ENCODE measurements at places on chromosomes 4 and X. TPM values are rescaled to one million over a fixed set of nuclear protein-coding genes. Genes with fewer than 3 reads are reported as not detected.

DNA sequence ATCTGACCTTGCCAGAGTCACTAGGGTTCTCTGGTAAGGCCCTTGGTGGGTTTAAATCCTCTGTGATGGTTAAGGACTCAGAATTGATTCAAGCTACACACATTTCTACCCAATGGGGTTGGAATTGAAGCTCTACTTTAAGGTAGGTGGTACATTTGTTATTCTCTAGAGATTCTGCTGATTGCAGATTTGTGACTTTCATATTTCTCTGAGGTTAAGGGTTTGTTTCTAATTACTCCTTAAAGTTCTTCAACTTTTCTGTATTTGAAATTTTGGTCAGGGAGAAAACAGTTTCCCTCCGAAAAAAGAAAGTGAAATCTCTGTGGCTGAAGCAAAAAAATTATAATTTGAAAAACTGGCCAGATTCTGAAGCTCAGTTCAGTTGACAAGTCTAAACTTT, 25.8 kb upstream of the USP46 start:
- DNase-seq, result no peak

- no peak for DNase-seq
Observed at GRCh38 chr4:41288254-41288653, 31.5 kb downstream of the UCHL1 start.

DNA sequence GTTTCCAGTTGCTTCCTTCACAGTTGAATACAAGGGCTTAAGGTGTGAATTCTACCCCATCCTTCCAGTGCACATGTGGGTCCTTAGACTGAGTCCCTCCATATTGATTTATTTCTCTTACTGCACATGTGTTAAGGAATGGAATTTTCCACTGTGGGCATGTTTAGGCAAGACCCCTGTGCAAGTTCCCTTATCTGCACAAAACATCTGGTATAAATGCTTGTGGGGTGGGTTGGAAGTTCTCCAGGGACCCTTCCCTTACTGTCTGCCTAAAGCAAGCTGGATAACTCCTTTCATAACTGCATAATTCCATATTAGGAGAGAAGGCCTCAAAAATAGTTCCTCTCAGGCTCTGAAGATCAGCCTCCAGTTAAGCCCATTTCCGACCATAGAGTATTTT, 570.9 kb downstream of the ADGRL3 start:
- DNase-seq, result no peak

DNA sequence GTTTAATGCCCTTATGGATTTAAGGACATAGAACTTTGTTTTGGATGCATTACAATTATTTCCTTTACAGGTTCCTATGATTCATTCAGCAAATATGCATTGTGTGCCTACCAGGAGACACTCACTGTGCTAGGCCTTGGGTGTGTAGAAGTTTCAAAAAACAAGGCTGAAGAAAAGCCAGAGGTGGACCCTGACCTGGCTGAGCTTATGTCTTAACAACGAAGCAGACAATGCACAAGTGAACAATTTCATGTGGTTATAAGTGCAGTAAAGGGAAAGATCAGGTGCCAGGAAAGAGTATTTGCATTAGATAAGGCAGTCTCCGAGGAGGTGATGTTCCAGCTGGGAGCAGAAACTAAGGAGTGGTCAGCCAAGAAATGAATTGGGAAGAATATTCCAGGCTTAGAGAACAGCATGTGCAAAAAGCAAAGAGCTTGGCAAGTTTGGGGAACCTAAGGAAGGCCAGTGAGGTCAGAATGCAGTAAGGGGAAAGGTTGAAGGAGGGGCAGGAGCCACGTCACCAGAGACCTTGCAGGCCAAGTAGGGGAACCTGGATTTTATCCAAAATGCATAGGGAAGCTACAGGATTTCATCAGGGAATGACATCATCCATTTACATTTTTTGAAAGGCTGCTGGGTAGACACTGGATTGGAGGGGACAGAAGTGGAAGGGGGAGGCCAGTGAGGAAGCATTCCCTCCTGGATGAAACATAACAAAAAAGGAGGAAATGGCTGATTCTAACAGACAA, 193.6 kb downstream of the SOWAHB start:
- no peak for DNase-seq

DNA sequence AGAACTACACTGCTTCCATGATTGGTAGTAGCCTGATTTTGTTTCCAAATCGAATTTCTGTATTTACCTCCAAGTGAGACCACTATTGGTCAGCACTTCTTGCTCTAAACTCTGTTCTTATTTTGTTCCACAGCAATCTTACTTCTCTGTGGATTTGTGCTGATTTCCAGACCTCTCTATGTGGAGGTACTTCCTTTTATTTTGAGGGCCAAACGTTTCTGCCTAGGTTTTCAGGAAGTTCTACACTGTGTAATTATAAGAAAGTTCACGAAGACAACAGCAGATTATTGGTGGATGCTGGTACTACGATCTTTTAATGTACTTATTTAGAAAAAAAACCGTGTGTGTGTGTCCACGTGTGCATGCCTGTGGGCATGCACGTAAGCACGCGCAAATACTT, 46.7 kb downstream of the DTHD1 start:
- DNase-seq, result no peak

DNA sequence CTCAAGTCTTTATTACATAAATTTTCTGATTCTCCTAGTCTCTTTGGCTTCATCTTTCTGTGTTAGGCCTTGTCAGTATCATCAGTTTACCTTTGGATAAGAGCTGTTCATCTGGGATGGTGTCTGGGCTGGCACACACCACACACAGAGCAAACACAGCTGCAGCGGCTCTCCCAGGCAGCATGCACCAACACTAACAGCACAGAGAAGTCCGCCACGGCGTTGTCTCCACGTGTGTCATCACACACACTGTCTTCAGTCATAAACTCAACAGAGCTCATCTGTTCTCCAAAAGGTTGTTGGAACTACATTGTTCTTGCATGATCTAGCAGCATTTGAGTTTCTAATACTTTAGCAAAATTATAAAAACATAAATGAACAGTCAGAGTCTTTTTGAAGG, 851.9 kb upstream of the FRG1 start:
- no peak for DNase-seq

DNA sequence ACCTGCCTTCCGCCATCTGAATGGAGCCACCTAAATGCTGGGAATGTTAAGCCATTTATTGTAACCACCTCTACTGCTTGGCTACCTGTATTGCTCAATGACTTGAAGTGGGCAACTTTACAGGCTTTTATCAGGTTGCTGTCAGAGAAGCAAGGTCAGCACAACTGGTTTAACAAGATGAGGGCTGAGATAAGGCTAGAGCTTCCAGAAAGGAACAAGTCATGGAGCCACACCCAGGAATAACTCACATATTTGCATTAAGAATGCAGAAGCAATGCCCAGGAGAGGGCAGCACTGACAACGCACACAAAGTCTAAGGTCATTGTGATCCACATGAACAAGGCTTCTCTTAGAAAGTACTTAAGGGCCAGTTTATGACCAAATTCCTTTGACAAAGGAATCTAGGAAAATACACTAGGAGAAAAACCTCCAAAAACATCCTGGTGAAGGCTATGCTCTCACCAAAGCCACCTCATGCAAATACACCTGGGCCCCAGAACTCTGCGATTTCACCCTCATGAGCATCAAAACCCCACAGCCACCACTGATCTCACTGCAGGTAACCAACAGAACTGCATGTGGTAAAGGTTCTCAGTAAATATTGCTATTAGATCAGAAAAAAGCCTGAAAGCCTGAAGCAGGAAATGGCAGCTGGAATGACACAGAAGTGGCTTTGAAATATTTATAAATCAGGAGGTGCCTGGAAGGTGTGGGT, 15.0 kb upstream of the STS start:
- no peak for DNase-seq

- DNase-seq, result no peak
Observed at GRCh38 chr4:184950926-184951325, 67.4 kb upstream of the HELT start.

- no peak for DNase-seq
Observed at GRCh38 chr4:24274381-24274941, 309.9 kb downstream of the DHX15 start.

DNA sequence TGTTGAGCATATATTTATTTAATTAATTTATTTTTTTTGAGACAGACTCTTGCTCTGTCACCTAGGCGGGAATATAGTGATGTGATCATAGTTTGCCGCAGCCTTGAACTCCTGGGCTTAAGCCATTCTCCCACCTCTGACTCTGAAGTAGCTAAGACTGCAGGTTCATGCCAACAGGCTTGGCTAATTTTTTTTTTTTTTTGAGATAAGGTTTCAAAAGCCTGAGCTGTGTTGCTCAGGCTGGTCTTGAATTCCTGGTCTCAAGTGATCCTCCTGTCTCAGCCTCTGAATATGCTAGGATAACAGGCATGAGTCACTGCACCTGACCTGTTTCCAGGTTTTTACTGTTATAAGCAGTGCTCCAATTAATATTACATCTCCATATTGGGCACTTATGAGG, 4.8 kb downstream of the ADD1 start:
- no peak for DNase-seq

DNA sequence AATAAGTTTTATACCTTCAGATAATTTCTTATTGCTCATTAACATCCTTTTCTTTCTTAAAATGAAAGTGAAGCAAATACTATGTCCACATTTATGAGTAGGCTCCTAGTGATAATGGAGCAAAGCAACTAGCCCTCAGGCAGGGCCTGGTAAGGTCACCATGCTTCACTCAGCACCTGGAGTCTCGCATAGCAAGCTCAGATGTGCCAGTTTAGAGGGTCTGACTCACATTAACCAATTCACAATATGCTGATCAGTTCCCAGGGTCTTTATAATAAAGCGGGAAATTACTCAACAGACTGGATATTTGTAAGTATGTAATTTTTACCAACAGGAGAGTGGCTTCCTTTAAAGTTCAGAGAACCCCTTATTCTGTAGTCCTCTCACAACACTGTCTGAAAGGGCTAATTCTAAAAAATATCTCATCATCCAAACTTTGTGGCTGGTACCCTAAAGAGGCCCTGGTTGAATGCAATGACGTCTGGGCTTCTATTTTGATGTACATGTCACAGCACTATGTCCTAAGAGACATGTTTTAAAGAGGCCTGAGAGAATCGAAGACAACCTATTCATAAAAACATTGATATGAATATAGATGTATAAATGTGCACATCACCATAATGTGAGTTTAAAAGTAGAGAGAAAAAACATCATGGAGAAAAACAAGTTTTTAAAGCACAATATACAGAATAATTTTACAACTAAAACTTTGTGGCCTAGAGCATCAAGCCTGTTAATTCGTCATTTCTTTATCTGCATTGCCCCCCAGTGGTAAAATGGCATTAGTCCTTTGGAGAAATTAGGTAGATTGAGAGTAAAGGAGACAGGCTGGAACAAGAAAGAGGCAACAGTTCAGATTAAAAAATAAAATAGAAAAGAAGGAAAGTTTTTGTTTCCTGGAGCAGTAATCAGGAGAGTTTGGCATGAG, 44.3 kb downstream of the IL21 start:
- peak; percentile 39 for DNase-seq

- no peak for DNase-seq
Observed at GRCh38 chrX:23896981-23897380, 10.8 kb downstream of the APOO start.

- no peak for DNase-seq
Observed at GRCh38 chrX:404656-405055, 17.9 kb upstream of the PPP2R3B start.

DNA sequence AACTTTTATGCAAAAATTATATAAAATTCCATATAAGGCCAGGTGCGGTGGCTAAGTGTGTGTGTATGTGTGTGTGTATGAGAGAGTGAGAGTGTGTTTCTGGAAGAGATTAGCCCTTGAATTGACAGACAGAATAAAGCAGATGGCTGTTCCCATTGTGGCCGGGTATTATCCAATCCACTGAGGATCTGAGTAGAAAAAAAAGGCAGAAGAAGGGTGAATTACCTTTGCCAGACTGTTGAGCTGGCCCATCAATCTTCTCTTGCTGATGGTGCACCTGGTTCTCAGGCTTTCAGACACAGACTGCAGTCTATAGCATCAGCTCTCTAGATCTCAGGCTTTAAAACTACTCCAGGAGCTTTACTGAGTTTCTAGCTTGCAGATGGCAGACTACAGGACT, 92.2 kb upstream of the SLIT2 start:
- DNase-seq, result no peak

DNA sequence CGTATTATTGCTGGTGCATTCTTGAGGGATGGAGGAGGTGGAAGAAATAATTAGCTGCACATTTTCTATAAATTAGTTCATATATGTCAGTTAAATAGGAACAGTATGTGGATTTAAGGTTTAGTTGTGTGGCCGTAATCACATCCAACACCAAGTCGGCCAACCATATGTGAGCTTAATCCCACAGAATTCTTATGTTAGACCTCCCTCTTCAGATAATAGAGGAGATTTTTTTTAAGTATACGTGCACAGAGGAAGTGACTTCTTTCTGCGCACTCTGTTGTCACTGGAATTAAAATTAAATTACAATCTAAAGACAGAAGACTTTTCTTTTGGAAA, 2.1 kb downstream of the SEPTIN11 start:
- no peak for DNase-seq

DNA sequence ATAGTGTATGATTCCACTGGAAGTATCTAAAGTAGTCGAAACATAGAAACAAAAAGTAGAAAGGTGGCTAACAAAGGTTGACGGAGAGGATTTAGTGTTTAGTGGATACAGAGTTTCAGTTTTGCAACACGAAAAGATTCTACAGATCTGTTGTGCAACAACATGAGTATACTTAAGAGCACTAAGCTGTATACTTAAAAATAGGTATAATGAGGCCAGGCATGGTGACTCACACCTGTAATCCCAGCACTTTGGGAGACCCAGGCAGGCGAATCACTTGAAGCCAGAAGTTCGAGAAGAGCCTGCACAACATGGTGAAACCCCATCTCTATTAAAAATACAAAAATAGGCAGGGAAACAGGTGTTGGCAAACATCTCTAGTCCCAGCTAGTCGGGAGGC, 7.9 kb upstream of the ATRX start:
- no peak for DNase-seq

MTCP1 gene
- total RNA-seq, result 24.2 TPM

NUP54 gene
- total RNA-seq, result 63.3 TPM

CLTRN gene
- total RNA-seq, result 0.61 TPM

STAP1 gene
- total RNA-seq, result 1.1 TPM

SLITRK4 gene
- not detected for total RNA-seq

DRP2 gene
- total RNA-seq, result 0.18 TPM

SLC16A2 gene
- 0.78 TPM for total RNA-seq

FAT1 gene
- not detected for total RNA-seq

HSFX2 gene
- total RNA-seq, result 0.29 TPM
